GM04504 (cell line): ENCODE measurements at places on chromosomes 16 and 17.

- no peak for DNase-seq
Measured at GRCh38 chr17:58693208-58693607, 806 bp downstream of the RAD51C start.

DNA sequence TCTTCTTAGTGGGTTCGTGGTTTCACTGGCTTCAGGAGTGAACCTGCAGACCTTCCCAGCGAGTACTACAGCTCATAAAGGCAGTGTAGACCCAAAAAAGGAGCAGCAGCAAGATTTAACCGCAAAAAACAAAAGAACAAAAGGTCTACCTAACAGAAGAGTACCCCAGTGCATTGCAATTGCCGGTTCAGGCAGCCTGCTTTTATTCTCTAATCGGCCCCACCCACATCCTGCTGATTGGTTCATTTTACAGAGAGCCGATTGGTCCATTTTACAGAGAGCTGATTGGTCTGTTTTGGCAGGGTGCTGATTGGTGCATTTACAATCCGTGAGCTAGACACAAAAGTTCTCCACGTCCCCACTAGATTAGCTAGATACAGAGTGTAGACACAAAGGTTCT is 2.0 kb upstream of the ARRB2 start:
- DNase-seq, result no peak

- DNase-seq, result no peak
Measured at GRCh38 chr17:39555368-39555767, 52.4 kb downstream of the NEUROD2 start.

GRCh38 chr17:6677158-6677831 is 25.7 kb downstream of the C17orf100 start:
- DNase-seq, result peak; percentile 27

DNA sequence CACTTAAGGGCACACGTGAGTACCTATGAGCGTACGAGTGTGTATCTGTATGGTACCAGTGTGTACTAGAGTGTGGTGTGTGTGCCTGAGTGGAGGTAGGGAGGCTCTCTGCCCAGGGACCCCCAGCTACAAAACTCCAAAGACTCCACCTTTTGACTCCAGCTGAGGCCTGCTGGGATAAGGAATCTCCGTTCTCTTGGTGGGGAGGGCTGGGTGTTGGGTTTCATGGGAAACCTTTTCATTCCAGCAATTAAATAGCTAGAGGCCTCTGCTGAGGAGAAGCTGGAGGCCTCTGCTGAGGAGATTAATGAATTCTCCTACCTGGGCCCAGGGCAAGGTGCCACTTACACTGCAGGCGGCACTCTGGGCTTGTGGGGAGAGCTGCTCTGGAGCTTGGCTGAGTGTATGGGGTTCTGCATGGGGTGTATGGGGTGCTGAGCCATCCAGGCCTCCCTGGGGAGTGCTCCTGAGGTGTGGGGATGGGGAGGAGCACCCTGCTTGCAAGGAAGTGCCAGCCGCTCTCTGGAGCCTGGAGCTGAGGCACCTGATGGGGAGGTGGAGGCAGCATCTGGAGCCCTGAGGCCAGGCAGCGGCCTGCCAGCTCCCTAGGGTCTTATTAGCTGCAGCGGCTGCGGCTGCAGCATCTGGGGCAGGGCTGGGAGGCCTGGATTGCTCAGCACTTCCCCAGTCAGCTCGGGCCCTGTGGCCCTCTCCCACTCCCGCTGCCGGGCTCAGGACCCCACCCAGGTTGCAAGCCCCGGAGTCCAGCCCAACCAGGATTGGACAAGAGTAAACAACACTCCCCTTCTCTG is 4.6 kb downstream of the ANKRD13B start:
- no peak for DNase-seq

DNA sequence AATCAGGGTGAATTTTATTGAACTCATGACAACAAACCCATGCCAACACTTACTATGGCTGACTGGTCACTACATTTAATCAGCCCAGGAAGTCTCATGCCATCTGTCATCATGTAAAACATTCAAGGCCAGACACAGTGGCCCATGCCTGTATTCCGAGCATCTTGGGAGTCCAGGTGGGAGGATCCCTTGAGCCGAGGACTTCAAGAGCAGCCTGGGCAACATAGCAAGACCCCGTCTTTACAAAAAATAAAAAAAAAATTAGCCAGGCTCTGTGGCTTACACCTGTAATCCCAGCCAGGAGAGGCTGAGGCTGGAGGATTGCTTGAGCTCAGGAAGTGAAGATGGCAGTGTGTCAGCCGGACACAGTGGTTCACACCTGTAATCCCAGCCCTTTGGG is 4.9 kb upstream of the MED1 start:
- DNase-seq, result no peak

DNA sequence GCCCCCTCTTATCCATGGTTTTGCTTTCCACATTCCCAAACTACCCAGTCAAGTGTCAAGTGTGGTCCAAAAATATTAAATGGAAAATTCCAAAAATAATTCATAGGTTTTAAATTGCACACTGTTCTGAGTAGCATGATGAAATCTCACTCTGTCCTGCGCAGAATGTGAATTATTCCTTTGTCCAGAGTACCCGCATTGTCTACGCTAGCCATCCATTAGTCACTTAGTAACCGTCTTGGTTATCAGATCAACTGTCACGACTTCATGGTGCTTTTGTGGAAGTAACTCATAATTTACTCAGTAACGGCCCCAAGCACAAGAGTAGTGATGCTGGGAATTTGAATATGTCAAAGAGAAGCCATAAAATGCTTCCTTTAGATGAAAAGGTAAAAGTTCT is 94.9 kb downstream of the SLC39A11 start:
- DNase-seq, result no peak

GRCh38 chr17:49992933-49993422 is 2.0 kb downstream of the DLX3 start:
- DNase-seq, result no peak

DNA sequence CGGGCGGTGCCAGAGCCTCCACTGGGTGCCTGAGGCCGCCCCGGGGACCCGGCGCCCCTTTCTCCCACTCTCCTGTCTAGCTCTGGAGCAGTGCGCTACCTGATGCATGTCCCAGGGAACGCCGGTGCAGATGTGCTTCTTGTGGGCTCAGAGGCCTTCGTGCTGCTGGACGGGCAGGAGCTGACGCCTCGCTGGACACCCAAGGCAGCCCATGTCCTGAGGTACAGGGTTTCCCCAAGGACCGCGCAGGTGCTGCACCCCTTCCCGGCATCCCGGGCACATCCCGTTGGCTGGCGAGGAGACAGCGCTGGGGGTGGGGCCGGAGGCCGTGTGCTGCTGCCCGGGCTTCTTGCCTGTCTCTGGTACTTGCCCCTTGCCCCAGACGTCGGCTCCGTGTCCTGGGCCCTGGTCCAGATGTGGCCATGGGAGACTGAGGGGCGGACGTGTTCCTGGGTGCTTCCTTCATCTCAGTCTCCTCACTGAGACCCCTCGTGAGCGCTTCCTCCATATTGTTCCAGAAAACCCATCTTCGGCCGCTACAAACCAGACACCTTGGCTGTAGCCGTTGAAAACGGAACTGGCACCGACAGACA is 12.5 kb downstream of the RGS11 start:
- no peak for DNase-seq

DNA sequence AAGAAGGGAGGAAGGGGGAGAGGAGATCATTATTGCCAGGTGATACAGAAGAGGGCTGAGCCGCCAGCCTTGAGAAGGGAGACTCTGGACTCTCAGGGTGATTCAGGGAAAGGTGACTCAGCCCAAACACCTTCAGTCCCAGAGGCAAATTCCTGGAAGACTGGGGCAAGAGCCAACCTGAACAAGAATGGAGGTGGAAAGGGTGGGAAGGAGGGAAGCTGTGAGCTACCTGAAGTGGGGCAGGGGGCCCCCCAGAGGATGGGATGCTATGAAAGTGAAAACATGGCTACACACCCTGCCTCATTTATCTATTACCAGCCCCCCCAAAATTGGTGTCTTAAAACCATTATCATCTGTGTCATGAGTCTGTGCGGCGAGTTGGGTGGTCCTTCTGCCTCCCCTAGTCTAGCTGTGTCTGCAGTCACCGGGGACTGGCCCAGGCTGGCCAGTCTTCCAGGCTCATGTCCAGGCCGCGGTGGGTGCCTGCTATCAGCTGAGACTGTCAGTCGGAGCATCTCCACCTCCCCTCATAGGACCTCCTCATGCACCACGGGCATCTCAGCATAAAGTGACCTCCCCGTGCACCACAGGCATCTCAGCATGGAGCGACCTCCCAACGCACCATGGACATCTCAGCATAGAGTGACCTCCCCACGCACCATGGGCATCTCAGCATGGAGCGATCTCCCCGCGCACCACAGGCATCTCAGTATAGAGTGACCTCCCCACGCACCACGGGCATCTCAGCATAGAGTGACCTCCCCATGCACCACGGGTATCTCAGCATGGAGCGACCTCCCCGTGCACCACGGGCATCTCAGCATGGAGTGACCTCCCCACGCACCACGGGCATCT is 3.2 kb upstream of the SLC47A2 start:
- DNase-seq, result no peak

- no peak for DNase-seq
Measured at GRCh38 chr16:85843471-85844168, 44.1 kb downstream of the COX4I1 start.

DNA sequence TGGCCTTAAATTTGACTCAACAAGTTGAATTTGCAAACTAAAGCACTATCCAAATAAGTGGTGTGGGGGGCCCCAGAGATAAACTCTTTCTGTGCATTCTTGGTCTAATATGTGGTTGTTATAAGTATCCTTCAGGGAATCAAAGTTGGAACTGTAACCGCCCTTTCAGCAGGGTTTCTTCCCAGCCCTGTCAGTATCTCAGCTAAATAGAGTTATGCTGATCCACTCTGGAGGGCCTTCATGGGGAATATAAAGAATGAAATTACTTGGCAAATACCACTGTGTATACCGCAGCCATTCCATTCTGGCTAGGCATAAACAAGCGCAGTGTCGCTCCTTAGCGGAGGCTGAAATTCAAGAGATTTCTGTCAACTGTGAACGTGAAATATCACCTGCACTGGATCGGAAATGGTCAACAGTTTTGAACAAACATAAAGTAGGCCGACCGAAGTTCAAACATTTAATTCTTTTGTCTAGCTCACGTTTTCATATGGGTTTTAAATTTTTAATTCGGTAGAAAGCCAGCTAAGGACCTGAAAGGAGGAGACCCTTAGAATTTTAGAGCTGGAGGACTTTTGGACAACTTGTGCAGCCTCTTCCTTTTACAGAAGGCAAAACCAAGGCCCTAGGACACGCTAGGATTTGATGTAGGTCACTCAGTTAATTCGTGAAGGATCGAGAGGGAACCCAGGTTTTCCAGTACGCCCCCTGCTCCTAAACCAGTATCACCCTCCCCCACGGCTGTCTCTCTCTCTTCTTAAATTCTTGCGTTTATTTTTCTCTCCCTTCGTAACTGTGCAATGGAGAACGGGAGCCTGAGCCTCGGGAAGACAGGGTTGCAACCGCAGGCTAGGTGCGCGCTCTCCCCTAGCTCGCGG is 74.7 kb downstream of the CHD9 start:
- DNase-seq, result no peak

GRCh38 chr17:29140051-29140621 is 40.1 kb downstream of the MYO18A start:
- DNase-seq, result no peak

DNA sequence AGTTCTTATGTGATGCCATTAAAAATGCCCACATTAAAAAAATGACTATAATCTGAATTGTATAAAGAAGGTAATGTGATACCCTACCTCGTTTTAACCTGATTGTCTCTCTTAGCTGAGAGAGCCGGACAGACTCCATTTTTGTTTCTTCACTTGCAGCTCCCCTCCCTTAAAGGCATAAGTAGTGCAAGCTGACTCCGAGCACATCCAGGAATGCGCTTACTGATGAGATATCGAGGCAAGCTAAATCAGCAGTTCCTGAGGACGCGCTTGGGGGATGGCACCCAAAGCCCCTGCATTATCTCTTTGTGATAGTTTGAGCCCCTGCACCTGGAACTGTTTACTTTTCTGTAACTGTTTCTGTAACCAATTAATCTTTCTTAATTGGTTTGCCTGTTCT is 6.3 kb downstream of the KRT24 start:
- DNase-seq, result no peak

GRCh38 chr17:78141437-78142118 is 4.6 kb upstream of the C17orf99 start:
- DNase-seq, result no peak

DNA sequence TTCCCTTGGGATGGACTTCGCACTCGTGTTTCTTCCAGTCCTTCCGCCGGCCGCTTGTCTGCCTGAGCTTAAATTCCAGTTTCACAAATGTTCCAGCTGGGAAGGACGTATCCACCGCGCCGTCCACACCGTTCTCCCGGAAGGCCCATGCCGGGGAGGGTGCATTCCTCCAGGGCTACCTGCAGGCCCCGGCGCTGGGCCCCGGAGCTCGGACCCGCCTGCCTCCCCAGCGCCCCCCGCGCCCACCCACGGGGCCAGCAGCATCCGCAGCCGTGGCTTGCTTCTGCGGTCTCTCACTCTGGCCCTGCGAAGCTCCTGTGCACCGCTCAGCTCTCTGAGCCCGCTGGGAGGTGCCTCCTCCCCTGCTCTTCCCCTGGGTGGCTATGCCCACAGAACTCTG is 2084.1 kb downstream of the TP53TG3F start:
- DNase-seq, result no peak

- DNase-seq, result no peak
Measured at GRCh38 chr17:30379303-30379902, 676 bp downstream of the CPD start.

DNA sequence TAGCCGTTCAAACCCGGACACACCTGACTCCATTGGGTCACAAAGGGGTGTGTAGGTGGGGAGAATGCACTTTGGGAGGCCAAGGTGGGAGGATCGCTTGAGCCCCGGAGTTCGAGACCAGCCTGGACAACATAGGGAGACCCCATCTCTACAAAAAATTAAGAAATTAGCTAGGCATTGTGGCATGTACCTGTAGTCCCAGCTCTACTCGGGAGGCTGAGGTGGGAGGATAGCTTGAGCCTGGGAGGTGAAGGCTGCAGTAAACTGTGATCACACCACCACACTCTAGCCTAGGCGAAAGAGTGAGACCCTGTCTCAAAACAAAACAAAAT is 942 bp upstream of the PHOSPHO1 start:
- DNase-seq, result no peak

DNA sequence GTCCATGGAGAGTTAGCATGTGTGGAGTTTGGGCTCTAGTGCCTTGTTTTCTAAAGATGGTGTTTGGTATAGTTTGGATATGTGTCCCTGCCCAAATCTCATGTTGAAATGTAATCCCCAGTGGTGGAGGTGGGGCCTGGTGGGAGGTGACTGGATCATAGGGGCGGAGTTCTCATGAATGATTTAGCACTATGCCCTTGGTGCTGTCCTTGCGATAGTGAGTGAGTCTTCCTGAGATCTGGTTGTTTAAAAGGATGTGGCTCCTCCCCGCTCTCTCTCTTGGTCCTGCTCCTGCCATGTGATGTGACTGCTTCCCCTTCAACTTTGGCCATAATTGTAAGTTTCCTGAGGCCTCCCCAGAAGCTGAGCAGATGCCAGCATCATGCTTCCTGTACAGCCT is 8.9 kb upstream of the ZNF19 start:
- DNase-seq, result no peak
